CD4-positive, CD25-positive, alpha-beta regulatory T cell (primary cell): ENCODE measurements at places on chromosomes 4 and X.
A peak's percentile ranks its signal among the peaks of the same experiment; 100 is the strongest.

DNA sequence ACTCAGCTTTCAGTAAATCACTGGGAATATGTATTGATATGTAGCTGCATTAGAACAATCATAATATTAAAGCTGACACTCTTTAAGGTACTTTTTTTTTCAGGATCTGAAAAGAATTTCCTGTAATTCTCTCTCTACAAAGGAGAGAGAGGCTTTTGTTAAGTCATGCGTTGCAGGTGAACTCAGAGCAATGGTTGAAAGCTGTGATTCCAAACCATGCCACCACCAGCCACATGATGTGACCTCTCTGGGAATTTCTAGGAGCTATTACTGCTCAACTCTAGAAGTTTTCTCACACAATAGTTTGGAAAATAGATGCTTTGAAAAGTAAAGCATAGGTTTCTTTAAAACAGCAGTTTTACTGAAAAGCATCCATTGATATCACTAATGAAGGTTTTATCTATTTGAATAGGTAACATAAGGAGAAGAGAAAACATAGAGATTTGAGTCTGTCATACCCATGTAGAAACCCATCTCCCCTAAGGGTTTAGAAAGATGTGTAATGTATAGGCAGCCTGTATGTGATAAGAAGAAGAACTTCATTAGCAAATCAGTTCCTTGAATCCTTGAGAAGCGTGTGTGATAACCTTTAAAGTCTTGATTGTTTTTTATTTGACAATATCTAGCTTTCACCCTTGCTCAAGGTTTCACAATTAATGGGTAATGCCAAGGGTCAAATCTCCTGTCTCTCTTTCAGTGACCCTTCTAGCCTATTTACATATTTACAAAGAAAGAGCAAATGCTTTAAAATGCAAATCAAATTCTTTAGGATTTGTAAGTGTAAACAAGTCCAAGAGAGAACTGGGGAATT is 161.0 kb upstream of the ANKRD50 start:
- DNase-seq, result no peak

- DNase-seq, result no peak
These were observed 28.7 kb downstream of the TMPRSS11A start for GRCh38 chr4:67934628-67935027.

DNA sequence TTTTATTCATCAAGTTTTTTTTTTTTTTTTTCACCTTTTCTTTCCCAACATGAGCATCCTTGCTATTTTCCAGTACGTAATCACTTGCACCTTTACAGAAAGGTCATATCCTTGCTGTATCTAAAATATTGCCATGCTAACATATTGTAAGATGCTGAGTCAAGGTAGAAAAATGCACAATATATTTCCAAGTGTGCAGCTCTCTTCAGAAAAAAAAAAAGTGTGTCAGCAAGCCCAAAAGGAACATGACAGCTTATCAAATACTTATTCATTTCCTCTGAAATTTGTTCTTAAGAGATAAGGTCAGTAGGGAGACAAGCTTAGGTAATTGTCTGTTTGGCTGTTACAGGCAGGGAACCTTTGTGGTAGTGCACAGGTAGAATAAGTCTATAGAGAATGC is 27.0 kb downstream of the SH2D1A start:
- no peak for DNase-seq

DNA sequence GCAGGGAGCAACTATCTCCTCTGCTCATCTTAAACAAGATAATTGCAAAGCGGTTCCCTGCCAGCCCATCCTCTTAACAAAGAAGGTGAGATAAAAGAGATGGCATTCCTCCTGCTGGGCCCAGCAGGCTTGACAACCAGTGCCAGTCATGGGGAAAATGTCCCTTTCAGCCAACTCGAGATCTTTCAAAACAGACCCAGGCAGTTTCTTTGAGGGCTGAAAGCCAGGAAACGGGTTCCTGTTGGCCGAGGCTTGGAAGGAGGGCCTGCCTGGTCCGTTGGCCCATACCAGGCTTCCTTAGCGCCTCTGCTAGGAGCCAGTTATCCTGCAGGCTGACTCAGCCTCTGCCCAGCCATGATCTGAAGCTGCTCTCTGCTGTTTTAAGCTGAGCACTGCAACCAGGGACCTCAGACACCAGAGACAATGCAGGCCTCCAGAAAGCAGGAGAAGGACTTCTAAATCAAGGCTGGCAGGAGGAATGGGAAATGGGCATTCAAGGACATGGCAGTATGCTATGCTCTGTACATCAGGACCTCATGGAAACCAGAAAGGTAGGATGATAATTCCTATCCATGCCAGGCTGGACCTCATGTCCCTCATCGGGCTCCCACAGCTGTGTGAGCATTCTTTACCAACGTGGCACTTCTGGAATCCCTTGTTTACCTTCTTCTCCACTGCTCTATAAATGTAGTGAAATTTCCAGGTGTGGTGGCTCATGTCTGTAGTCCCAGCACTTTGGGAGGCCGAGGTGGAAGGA is 42.4 kb upstream of the SLC2A9 start:
- no peak for DNase-seq

- DNase-seq, result no peak
These were observed 35.3 kb downstream of the ARAP2 start for GRCh38 chr4:36208893-36209473.

DNA sequence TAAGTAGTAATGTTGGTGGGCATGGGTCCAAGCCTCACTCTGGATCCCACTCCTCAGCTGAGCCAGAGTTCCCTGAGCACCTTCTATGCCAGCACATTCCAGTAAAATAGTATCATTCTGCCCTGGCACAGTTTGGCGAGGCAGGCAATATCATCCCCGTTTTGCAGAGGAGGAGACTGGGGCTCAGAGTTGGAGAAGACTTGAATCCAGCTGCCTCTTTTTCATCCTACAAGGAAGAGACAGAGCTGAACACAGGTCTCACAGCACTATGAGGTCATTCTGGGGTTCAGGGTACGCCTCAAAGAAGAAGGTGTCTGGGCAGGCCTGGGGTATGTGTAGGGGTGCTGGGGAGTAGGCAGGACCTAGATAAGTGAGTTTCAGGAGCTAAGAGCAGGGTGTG is 103.9 kb upstream of the STX18 start:
- no peak for DNase-seq

DNA sequence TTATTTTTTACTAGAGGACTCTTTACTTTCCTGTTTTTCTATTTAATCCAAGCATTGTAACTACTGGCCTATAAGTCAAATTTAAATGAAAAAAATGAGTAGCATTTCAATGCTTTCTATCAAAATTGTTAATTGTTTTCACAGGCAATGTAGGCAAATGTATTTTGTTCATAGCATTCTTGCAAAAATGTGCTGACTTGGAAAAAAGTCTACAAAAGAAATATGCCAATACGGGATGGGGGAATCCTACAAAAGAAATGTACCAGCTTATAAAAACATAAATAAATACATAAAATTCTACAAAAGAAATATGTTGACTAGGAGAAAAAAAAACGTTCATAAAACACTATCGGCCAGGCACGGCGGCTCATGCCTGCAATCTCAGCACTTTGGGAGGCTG is 14.9 kb upstream of the S100G start:
- DNase-seq, result no peak

DNA sequence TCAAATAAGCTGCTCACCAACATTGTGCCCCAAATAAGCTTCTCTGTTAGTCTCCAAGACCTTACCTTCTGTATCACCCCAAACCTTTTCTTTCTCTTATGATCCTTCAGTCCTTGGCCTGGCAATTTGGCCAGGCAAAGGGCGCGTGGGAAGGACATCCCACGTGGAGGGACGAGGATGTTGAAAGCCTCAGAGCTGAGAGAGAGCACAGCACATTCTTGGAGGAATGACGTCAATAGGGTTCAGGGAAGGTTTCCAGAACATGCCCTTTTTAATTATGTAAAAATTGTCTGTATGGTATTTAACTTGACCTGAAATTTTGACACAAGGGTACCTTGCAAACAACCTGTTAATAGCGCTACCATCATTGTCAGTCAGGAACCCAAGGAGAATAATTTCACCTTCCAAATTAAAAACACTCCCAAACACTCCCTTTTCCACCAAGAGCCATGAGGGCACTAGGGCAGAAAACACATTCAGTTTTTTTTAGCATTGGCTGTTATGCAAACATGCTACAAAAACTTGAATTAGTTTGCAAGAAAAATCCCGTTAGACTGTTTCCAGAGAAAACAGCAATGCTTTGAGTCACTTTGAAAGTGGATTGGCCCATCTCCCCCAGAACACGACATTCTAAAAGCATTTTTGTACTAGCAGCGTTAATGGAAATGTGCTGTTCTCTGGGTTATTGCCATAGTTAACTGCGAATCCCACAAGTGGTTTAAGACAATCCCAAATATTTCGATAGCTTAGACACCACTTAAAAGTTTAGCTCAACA is 183.2 kb upstream of the PUDP start:
- no peak for DNase-seq

- no peak for DNase-seq
These were observed 6.0 kb upstream of the ASB11 start for GRCh38 chrX:15321447-15321846.

GRCh38 chr4:109559625-109559982 is 442 bp upstream of the MCUB start:
- DNase-seq, result no peak

- DNase-seq, result no peak
These were observed 5.4 kb upstream of the PRICKLE3 start for GRCh38 chrX:49191574-49192011.

GRCh38 chr4:112550728-112551127 is 34.7 kb upstream of the NEUROG2 start:
- no peak for DNase-seq

DNA sequence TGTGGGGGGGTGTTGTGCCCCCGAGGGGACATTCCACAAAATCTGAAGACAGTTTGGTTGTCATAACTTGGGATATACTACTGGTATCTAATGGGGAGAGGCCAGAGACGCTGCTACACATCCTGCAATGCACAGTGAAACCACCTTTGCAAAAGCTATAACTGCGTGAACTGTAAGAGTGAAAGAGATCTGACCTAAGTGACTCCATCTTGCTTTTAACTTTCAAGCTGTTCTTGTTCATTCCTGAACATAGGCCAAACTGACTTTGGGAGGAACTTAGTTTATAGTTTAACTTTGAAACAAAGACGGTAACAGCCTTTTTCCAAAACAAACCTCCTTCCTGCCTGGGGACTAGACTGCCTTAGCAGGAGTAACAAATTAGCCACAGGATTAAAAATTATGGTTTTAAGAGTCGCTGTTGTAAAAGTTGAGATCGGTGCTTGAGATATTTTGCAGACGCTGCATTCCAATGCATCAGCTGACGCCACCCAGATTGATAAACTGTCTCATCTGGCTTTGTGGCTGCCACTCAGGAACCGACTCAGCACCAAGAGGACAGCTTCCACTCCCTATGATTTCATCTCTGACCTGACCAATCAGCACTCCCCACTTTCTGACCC is 70.9 kb downstream of the ATXN3L start:
- no peak for DNase-seq

DNA sequence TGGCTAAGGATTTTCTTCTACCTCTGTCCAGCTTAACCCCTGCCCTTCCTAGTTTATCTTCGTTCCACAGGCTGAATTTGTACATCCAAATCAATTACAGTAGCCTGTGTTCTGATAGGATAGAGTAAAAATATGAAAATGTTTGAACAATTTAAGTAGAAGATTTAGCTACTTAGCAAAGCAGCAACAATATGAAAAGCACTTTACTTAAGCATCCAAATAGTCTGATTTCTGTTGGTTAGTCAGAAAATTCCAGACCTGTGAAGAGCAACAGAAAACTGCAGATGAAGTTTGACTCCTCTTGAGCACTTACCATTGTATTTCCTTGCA is 2.0 kb downstream of the ARSJ start:
- DNase-seq, result no peak

- no peak for DNase-seq
These were observed 146.9 kb downstream of the DCHS2 start for GRCh38 chr4:154344686-154345085.

GRCh38 chrX:100995469-100995868 is 26.0 kb downstream of the ARL13A start:
- no peak for DNase-seq

GRCh38 chr4:94920369-94920768 is 162.6 kb downstream of the BMPR1B start:
- DNase-seq, result no peak

GRCh38 chr4:143287572-143287923 is 49.1 kb upstream of the GAB1 start:
- DNase-seq, result no peak

GRCh38 chrX:84873176-84873575 is 130.5 kb upstream of the APOOL start:
- DNase-seq, result no peak

DNA sequence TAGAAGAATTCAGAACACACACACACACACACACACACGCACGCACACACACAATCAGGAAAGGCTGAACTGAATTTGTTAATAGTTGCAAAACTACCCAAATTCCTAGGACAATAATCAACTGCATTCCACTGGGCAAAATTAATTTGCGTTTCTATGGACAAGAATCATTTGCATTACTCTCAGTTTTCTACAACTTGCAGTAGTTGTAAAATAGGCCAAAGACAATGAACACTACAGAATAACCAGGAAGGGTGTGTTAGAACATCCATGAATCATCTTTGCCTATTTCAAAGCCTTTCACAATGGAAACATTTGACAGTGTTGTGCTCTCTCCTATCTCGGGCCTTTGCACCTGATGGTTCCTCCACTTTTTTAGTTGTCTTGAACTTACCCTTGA is 77.1 kb upstream of the IGFBP7 start:
- no peak for DNase-seq

- no peak for DNase-seq
These were observed 73.3 kb downstream of the TASL start for GRCh38 chrX:30504309-30504708.

GRCh38 chr4:168919706-168920324 is 90.2 kb downstream of the CBR4 start:
- no peak for DNase-seq

DNA sequence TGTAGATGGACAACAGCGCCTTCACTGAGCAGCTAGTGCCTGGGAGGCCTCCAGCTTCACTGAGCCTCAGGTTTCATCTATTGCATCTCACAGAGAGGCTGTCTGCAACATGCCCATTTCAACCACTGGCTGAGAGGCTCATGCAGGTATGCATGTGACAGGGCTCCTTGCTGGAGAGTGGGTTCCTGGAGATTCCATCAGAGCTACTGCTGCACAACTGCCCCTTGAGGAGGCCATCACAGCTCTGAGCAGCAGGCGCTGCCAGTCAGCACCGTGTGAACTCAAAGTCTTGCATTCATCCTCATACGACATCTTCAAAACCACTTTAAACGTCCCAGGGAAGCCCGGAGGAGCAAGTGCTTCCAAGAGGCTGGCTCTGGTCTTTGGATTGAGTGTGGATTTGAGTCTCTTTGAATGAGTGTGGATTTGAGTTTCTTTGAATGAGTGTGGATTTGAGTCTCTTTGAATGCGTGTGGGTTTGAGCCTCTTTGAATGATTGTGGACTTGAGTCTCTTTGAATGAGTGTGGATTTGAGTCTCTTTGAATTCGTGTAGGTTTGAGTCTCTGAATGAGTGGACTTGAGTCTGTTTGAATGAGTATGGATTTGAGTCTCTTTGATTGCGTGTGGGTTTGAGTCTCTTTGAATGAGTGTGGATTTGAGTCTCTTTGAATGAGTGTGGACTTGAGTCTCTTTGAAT is 8.7 kb downstream of the P2RY8 start:
- DNase-seq, result no peak

- peak; percentile 4 for DNase-seq
These were observed 25.1 kb downstream of the DDX60 start for GRCh38 chr4:168293386-168293975.
